ENCODE measurements at places on chromosomes 1 and 21.

- no peak for DNase-seq
Observed at GRCh38 chr21:31795992-31796391, 64.1 kb upstream of the SCAF4 start.

DNA sequence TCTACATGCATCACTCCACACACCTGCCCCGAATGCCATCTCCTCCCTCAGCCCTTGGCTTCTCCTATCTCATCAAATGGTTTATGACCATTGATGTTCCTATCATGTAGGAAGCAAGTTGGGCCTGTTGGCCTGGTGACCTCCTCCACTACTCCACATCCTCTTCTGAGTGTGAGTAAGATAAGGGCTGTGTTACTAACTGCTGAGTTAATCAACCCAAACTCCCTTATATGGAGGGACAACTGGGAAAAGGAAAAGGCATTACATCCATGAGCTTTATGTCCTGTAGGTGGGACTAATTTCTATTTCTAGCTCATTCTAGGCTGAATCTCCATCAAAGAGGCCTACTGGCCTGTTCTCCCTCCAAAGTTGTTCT is 57.6 kb downstream of the WLS start:
- DNase-seq: no peak

DNA sequence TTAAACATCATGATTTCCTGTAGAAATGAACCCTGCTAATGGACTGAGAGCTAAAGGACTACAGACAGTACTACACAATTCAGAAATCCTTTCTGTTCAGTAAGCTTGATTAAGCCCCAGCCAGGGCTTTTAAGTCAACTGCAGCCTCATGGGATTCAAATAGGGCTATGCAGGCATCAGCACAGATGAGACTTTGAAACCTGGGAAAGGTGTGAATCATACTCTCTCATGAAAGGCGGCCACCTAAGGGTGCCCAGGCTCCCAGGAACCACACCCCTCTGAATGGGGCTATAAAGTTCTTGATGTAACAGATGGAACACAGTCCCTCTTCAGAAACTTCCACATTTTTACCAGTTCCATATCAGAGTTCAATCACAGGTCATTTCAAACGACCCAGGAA is 7.6 kb downstream of the SIPA1L2 start:
- no peak for DNase-seq

DNA sequence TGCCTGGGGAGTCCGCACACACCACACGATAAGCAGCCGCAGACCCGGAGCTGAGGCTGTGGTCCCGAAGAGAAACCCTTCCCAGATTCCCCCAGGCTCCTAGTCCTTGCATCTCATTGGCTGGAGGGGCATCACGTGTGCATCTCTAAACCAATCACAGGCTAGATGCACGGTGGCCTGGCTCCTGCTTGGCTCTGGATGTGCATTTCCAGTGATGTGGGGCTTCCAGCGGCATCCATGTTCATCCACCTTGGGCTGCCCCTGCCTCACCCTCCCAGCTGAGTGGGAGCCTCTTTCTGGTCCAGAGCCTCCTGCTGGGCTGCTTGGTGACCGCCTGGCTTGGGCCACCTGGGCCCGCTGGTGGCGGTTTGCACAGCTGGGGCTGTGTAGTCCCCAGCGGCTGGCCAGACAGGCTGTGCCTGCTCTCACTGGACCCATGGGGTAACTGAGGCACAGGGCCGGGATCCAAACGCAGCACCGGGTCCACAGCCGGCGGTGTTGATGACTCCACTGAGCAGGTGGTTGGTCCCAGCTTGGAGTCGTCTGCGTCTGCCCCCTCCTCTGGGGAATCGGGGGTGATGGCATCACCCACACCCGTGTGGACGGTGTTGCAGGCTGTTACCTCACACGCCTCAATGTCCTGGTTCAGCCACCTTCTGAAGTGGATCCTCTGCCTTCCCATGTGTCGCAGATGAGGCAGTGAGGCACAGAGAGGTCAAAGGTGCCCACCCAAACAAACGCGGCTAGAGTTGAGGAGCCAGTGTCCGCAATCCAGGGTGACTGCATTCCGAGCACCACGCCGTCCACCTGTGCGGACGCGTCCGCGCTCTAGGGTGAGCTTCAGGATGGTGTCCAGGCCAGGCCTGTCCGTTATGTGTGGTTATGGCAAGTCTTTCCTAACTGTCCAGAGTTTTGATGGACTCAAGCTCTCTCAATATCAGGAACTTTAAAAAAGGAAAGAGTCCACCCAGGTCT is 41.3 kb downstream of the COL6A1 start:
- no peak for DNase-seq

DNA sequence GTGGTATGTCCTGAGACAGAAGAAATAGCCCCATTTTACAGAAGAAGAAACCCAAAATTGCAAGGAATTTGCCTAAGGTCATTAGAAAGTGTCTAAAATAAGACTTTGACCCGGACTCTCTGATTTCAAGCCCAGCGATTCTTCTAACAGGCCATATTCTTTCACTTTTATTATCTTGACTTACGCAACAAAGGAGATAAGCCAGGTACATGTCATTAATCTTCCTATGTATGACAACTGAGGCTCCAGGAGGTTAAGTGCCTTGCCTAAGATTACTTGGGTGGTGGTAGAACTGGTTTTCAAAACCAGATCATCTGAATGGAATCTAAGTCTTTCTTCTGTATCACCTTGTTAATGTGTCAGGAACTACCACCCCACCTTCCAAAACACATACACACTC is 124.3 kb downstream of the PBX1 start:
- DNase-seq: no peak
